ENCODE measurements at places on chromosomes 2 and 18. TPM values are rescaled to one million over a fixed set of nuclear protein-coding genes. Genes with fewer than 3 reads are reported as not detected.

TSPYL6 gene
- total RNA-seq = not detected

NAPG gene
- 33.7 TPM for total RNA-seq

ACTR2 gene
- total RNA-seq = 126 TPM

ALK gene
- 0.10 TPM for total RNA-seq

ANKRD30BL gene
- 1.4 TPM for total RNA-seq

AQP12B gene
- not detected for total RNA-seq

CMPK2 gene
- 3.1 TPM for total RNA-seq

UGT1A10 gene
- not detected for total RNA-seq

MITD1 gene
- total RNA-seq = 19.6 TPM

CCDC138 gene
- total RNA-seq = 11.3 TPM

CYTIP gene
- 8.2 TPM for total RNA-seq

GRCh38 chr2:37771600-37772088, 100.2 kb upstream of the CDC42EP3 start:
- no peak for DNase-seq

- DNase-seq = no peak
Observed at GRCh38 chr2:207275779-207276178, 110.0 kb upstream of the KLF7 start.

DNA sequence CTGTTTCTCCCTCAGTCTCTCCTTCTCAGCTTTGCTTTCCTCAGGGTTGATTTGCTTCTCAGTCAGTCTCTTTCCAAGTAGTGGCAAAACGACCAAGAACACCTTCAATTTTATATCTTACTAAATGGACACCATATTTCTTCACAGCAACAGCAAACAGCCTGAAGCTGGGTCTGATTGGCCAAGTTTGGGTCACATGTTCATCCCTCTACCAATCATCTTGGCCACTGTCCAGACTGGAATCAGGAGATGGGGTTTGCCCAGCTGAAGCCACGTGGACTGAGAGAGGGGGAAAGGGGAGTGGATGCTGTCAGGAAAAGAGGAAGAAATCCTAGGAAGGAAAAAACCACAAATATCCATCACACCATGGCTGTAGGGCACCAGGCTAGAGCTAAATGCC, 42.0 kb upstream of the ACMSD start:
- no peak for DNase-seq

DNA sequence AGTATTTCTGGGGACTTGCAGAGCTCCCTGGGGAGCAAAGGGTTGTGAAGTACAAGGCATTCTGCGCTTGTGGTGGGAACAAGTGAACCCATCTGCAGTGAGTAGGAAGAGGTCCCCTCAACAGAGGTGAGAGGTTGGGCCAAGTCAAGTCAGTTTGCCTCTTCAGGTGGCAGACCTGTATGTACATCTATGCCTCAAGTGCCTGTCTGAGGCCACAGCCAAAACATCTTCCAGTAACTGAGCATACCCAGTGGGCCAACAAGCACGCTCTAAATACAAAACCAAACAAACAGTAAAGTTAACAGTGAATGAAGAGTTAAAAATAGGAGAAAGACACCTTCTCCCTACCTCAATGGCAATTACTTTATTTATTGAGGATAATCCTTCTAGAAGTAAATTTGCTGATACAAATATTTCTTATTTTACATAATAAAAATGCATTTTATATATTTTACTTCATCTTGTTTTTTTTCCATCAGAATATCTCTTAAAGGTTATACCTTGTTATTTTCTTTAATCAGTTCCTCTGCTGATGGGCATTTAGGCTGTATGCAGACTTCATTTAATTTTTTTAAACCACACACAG, 2.5 kb downstream of the GYPC start:
- no peak for DNase-seq

DNA sequence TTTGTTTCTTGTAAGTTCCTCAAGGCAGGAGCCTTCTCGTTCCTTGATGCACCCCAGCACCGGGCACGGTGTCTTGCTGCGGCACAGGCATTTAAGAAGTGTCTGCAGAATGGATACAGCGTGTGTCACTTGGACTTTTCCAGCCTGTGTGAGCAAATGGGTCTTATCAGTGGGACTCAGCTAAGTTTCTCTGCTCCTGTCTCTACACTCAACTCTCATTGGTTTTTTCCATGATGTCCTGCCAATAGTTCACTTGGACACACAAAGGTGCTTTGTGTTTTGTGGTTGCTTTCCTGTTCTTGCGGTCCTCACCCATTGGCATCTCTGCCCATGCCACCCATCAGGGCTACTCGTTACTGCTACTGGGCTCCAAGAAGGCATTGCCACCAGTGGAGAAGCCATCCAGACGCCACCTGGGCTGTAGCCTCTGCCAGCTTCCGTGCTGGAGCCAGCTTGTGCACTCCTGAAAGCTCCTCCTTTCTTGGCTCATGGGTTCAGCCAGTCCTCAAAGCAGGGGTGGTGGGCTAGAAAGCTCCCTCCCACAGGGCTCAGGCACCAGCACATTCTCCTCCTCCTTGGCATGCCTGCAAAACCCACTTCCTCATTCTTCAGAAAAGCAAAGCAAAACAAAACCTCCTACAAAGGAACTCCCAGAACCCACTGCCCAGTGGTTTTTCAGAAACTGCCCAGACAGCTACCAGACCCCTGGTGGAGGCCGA, 41.4 kb downstream of the IL1R2 start:
- DNase-seq = no peak

GRCh38 chr18:13625355-13625754, 101.0 kb downstream of the FAM210A start:
- DNase-seq = no peak

DNA sequence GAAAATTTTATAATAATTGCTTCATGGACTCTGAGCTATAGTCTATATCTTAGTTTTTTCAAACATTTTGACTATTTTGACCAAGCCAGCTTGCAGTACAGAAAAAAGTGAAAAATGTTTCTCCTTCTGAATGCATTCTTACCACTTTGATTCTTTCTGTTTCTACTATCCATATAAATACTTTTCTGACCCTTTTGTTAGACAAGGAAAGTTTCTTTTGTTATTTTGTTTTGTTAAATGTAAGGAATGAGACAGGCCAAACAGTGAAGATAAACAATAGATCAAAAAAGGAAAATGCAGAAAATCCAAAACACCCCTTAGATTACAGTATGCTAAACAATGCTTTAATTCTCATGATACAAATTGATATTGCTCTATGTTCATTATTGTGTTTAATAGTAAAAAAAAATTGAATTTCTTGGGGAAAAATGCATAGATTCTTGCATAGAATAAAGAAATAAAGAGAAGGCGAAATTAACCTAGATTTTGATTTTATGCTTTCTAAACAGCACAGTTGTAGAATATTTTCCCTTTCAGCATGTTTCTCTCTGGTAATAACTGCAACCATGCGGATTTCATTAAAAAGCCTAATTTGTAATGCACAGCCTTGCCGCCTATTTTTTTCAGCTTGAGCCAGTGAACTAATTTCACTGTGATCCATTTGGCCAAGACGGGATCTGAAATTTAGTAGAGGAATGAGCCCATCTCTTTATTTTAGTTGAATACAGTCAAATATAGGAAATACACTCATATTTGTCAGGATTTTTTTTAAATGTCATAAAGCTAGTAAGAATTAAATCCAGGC, 976 bp downstream of the TNFAIP6 start:
- DNase-seq = peak; percentile 11

- peak; percentile 55 for DNase-seq
Observed at GRCh38 chr18:59577386-59577655, 119.9 kb downstream of the CCBE1 start.

DNA sequence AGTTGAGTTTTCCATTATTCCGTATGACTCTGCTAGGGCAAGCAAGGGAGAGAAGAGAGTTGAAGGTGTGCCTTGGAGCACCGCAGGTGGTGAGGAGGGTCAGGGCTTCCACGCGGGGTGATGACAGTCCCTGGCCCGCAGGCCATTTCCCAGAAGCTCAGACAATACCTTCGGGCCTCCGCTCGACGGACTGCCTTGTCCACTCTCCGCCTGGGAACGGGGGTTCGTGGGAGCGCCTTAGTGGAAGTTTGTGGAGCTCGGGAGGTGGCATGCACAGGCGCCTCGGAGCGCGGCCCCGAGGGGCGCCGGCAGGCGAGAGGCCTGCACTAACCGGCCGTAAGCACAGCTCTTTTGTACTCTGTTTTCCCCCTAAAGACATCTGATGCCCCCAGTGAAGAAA, 69.8 kb downstream of the ARHGEF33 start:
- DNase-seq = no peak

DNA sequence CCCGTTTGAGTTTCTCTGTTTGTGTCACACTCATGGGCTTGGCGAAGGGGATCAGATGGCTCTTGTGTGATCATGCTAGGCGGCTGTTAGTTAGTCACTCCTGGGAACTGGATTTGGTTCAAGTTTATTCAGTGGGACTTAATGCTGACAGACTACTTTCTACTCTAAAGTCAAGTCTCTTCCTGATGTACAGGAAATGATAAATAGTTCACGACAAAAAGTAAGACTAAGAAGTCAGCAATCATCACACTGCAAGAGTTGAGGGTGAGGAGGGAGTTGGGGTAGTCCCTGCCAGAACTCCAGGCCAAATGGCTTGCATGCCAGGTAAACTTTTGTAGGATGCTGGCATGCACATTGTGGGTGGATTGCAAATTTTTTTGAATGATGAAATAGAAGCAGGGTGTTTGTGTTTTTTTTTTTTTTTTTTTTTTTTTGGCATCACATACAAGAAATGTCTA, 25.1 kb upstream of the CCL20 start:
- DNase-seq = no peak

DNA sequence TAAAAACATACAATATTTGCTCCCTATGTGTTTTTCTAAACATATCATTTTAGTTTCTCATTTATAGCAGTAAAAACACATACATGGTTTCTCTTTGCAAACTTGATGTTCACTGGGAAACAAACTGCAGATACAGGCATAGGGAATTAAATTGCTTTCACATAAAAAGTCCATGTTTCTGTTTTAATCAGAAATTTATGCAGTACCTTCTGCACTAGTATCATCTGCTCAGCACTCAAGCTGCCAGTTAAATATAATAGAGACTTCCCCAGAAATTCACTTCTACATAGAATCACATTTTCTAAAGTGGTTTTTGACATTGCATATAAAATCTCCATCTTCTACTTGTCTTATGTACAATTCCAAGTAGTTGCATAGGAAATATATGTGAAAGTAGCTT, 1107.3 kb upstream of the NRXN1 start:
- no peak for DNase-seq

DNA sequence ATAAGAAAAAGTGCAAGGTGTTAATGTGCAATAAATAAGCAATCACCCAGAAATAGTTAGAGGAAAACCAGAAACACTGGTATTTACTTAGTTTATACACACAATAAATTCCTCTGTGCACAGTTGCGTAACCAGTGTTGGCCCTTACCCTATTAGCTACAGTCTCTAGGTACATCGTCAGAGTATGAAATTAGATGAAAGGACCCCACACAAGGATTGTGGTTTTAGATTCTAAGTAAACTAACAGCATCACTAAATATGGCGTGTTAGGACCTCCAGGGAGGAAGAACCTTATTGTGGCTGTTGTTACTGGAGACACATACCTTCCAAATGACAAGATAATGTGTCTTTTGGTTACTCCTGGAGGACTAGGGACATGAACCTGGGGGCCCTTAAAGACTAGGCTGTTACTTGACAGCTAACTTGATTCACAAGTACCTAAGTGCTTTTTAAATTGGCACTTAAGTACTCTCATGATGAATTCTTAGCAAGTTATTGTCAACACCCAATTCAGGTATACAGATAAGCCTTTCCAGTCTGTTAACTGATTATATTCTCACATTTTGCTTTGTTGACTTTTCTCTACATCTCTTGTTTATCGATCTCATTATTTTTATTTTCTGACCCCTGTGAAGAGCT, 115.3 kb downstream of the FEZ2 start:
- no peak for DNase-seq

- DNase-seq = no peak
Observed at GRCh38 chr18:57095884-57096283, 51.0 kb upstream of the BOD1L2 start.

- DNase-seq = no peak
Observed at GRCh38 chr2:76469066-76469465, 758.4 kb upstream of the GCFC2 start.

DNA sequence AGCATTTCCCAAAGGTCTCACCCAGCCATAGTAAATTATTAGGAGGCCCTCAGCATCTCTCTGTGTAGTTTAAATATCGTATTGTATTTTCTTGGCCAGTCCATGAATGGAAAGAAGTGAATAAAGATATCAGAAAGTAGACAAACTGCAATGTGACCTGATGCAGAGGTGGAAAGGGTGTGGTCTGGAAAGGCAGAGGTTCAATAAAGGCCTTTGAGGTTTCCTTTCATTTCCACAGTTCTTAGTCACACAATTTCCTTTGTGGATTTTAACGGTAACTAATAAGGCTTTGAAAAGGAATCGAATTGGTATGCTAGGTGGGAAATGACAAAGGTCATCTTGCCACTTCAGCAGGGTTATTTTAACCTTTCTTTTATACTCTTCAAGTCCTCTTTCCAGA, 20.1 kb upstream of the WIPF1 start:
- DNase-seq = no peak

DNA sequence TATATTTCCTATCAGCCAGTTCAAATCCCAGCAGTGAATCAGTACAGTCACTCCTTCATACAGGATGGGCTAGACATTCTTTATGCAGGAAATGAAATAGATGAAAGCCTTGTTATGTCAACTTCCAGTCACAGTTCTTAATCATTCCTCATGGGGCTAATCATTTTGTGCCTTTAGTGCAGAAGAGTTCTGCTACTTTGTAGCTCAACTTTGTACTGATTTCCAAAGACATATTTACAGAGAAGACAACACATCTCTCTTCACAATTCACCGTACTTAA, 593.9 kb upstream of the NETO1 start:
- DNase-seq = peak; percentile 11

GRCh38 chr2:120344214-120344975, 1.5 kb upstream of the INHBB start:
- DNase-seq = no peak

- no peak for DNase-seq
Observed at GRCh38 chr2:11757101-11757500, 10.7 kb downstream of the LPIN1 start.

- DNase-seq = no peak
Observed at GRCh38 chr18:29871246-29871645, 1171.3 kb downstream of the DSC3 start.

DNA sequence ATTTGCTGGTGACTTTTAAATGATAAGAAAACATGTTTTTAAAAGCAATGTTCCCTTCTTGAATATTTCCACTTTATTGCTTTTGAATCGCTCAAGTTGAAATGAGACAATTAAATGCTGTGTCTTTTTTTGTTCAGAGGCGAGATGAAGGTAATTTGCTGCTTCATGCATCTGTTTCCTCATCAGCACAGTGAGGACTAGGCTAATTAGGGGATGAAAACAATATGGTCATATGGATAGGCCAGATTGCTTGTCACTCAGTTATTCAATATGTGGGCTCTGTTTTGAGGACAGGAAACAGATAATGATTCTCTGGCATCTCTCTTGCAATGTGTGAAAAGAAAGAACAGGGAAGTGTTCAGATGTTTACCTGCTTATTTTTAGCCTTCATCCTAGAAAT, 61.0 kb downstream of the ERBB4 start:
- no peak for DNase-seq

DNA sequence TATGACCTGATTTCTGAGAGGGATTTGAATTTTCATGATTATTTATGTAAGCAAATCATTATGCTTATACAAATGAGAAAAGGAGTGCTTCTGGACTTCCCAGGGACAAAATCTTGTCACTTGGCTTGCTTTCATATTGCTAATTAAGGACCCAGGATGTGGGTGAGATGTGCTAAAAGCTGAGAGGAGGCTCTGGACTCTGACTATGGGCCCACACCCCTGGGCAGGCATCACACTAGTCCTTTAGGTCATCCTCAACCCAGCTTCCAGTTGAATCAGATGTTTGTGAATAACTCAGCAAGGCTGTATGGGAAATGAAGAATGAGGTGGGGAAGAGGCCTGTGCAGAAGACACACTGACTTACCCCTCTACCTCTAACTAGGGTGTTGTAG, 11.9 kb downstream of the IL1B start:
- no peak for DNase-seq

Data from skin of body (tissue), 3 donors.